ENCODE measurements at places on chromosomes 2 and 18.
A peak's percentile ranks its signal among the peaks of the same experiment; 100 is the strongest.

GRCh38 chr18:77165503-77166188 is 33.1 kb upstream of the MBP start:
- DNase-seq: no peak
- peaks cover 3% of the 10 kb centered on the region for H3K4me1 ChIP-seq
- H3K27me3 ChIP-seq: peaks cover 9% of the 10 kb centered on the region
- no peaks in the 10 kb centered on the region for H3K36me3 ChIP-seq
- H3K27ac ChIP-seq: no peak overlapping the region

- no peak for DNase-seq
- no peaks in the 10 kb centered on the region for H3K36me3 ChIP-seq
- peaks cover 19% of the 10 kb centered on the region for H3K27me3 ChIP-seq
- H3K4me3 ChIP-seq: no peak overlapping the region
Measured at GRCh38 chr2:181946444-181947127, 39.1 kb upstream of the PPP1R1C start.

DNA sequence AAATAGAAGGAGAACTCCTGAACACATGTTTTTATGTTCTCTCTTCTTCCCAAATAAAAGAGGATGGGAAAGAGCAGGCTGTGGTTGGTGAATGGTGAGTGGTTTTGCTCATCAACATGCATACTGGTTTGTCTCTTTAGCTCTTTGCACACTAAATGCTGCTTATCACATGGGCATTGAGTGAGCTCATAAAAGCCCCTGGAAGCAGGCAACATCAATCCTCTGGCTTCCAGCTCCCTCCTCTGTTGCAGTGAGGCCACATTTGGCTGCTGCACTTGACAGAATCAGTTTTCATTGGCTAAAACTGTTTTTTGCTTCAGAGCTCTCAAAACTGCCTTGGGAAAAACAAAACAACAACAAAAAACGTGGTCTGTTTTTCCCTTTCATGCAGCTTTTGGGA is 1308.2 kb upstream of the NRXN1 start:
- H3K4me3 ChIP-seq: no peak overlapping the region
- H3K27me3 ChIP-seq: no peaks in the 10 kb centered on the region
- H3K36me3 ChIP-seq: no peaks in the 10 kb centered on the region
- no peak overlapping the region for H3K27ac ChIP-seq

DNA sequence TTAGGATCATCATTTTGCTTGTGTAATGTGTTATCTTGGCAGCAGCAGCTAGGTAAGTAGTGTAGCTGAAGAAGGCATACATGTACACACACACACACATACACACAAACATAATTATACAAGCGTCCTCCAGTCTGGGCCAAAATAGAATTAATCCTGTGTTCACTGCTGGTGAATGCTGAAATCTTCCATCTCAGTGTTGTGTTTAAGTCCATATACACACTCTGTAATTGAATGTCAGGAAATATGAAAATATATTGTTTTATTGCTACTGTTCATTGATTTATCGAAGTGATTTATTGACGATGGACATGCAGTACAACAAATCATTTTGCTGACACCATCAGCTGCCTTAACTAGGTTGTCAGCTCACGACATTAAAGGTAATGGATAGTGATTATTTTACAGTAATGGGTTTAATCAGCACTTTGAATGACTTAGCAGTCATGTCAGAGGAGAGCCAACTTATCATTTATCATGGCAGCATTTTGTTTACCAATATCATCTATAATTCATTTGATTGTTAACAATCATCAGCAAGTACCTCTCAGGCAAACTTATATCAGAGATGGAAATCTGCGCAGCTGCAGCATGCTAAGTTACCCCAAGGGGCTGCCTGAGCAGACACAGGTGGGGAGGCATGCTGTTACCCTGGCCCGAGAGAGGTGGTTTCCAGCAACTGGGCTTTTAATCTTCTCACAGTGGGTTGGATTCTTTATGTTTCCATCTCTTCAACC is 83.7 kb upstream of the FSHR start:
- H3K4me3 ChIP-seq: no peak overlapping the region
- no peaks in the 10 kb centered on the region for H3K27me3 ChIP-seq
- no peak overlapping the region for H3K27ac ChIP-seq
- DNase-seq: no peak
- no peaks in the 10 kb centered on the region for H3K4me1 ChIP-seq

DNA sequence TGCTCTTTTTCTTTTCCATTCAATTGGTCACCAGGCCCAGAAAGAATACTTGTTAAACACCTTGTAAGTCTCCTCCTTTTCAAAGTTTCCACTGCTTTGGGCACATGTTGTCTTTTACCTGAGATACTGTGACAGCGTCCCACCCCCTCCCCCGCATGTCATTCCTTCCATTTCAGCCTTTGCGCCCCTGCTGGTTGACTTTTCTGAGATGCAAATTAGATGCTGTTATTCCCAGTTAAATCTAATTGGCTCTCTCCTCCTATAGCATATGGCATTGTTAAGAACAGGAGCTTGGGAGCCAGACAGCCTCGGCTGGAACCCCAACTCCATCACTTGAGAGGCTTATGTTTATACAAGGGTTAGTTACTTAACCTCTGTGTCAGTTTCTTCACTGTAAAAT is 80.3 kb upstream of the GAREM1 start:
- no peaks in the 10 kb centered on the region for H3K4me1 ChIP-seq
- peaks cover 19% of the 10 kb centered on the region for H3K27me3 ChIP-seq
- no peak overlapping the region for H3K4me3 ChIP-seq
- no peak for DNase-seq

DNA sequence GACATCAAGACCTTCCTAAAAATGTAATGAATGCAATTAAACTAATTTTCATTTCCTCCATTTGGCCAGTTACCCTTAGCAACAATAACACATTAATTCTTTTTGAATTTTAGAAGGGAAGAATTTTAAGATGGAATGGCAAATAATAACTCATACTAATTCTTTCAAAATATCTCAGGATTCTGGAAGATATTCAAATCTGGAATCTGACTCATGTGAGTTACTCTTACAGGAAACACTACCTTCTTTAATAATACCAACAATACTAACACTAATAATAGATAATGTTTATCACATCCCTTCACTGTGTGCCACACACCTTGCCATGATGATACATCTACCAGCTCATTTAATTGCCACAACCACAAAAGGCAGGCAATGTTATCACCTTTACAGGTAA is 46.4 kb downstream of the ZNF521 start:
- H3K27ac ChIP-seq: no peak overlapping the region
- no peaks in the 10 kb centered on the region for H3K4me1 ChIP-seq
- no peaks in the 10 kb centered on the region for H3K27me3 ChIP-seq
- H3K4me3 ChIP-seq: no peak overlapping the region
- no peak for DNase-seq
- no peaks in the 10 kb centered on the region for H3K36me3 ChIP-seq

DNA sequence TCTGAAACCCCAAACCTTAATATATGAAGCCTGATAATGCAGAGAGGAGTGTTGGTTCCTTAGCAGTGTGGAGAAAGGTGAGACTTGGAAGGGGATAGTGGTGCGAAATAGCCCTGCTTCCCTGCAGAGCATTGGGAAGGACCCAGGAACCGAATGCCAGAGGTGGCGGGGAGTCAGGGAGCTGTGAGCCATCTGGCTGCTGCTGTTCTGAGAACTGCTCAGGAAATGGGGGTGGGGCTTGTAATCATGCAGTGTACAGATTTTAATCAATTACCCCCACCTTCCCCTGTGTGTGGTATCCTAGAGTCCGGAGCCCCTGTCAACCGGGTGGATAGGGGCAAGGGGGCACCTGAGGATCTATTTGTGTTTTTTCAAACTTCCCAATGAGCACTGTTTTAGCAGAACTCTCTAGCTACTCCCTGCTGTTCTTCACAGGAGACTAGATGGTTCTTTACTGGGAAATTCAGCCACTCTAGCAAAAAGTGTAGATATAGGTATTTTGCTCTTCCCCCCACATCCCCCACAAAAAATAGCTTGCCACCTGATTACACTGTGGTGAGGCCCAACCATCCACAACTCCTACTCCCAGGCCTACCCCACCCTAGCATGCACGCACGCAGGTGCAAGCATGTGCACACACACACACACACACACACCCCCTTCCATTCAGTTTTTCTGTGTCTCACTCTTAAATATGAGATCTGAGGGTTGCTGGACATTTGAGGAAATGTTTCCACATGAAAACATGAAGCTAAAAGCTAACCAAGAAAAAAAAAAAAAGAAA is 30.1 kb upstream of the MBOAT2 start:
- peaks cover 29% of the 10 kb centered on the region for H3K27me3 ChIP-seq
- peaks cover 16% of the 10 kb centered on the region for H3K4me1 ChIP-seq
- no peak overlapping the region for H3K27ac ChIP-seq
- no peaks in the 10 kb centered on the region for H3K36me3 ChIP-seq
- H3K4me3 ChIP-seq: no peak overlapping the region

DNA sequence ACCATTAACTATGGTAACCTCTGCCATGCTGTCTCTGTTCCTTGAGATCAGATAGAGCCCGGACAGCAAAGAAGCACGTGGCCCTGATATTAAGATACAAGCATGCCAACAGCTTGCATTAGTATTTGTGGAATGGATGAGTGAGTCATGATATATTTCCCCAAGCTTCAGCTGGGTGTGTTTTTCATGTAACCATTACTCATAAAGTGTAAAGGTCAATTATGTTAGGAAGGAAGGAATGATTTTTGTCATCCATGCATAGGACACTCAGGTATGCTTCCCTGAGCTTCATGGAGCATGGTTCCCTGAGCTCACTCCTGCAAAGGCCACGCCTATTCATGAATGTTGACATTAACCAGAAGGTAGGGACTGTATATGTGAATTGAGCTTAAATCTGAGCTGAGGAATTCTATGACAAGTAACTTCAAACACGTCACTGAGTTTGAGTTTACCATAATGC is 74.6 kb downstream of the ARL4C start:
- H3K27me3 ChIP-seq: no peaks in the 10 kb centered on the region
- H3K4me1 ChIP-seq: peaks cover 66% of the 10 kb centered on the region
- H3K36me3 ChIP-seq: peaks cover 9% of the 10 kb centered on the region
- peak overlapping the region; percentile 50 for H3K4me3 ChIP-seq
- DNase-seq: no peak

GRCh38 chr2:121211251-121211650 is 73.8 kb downstream of the TFCP2L1 start:
- no peak overlapping the region for H3K27ac ChIP-seq
- H3K4me1 ChIP-seq: no peaks in the 10 kb centered on the region
- no peaks in the 10 kb centered on the region for H3K27me3 ChIP-seq
- no peak for DNase-seq
- no peak overlapping the region for H3K4me3 ChIP-seq
- H3K36me3 ChIP-seq: no peaks in the 10 kb centered on the region

GRCh38 chr2:105708697-105709096 is 36.0 kb upstream of the NCK2 start:
- H3K27me3 ChIP-seq: peaks cover 22% of the 10 kb centered on the region
- no peaks in the 10 kb centered on the region for H3K36me3 ChIP-seq
- H3K27ac ChIP-seq: no peak overlapping the region
- H3K4me3 ChIP-seq: no peak overlapping the region
- DNase-seq: no peak

DNA sequence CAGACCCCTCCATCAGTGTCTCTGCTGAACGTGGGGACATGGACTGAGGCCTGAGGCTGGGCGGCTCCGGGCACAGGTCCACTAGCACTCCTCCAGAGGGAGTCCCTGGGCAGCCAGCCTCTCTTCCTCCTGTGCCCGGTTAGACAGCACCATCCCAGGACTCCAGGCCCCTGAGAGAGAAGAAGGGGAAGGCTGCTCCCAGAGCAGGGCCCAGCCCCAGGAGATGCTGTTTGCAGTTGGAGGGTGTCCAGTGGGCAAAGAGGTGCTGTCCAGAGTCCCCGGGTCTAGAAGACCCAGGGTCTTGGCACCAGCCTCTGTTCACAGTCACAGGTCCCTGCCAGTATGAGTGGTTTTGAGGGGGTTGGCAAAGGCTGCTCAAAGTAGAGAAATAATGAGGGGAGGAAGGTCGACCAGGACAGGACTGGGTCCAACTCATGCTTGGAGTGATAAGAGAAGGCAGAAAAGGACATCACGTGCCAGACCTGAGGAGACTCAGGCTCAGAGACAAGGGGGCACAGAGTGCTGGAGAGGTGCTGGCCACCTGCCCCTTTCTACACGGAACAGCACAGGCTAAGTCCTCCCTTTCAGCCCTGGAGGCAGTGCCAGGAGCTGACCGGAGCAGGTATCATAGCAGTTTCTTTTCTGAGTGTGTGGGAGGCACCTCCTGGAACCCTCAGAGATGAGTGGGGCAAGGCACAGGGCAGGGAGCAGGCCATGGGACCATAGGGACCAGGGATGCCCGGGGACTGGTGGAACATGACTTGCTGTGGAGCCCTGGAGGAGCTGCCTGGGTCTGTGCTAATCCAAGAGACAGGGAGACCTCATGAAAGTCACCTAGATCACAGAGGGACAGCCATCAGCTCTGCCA is 21.1 kb downstream of the CRACDL start:
- no peak overlapping the region for H3K4me3 ChIP-seq
- H3K36me3 ChIP-seq: no peaks in the 10 kb centered on the region
- H3K4me1 ChIP-seq: peaks cover 10% of the 10 kb centered on the region

GRCh38 chr18:3966642-3967358 is 488.3 kb downstream of the DLGAP1 start:
- H3K36me3 ChIP-seq: no peaks in the 10 kb centered on the region
- DNase-seq: no peak
- H3K4me1 ChIP-seq: no peaks in the 10 kb centered on the region
- no peak overlapping the region for H3K27ac ChIP-seq

GRCh38 chr2:236180831-236181453 is 12.8 kb upstream of the GBX2 start:
- peaks cover 4% of the 10 kb centered on the region for H3K4me1 ChIP-seq
- H3K27me3 ChIP-seq: peaks cover 31% of the 10 kb centered on the region

DNA sequence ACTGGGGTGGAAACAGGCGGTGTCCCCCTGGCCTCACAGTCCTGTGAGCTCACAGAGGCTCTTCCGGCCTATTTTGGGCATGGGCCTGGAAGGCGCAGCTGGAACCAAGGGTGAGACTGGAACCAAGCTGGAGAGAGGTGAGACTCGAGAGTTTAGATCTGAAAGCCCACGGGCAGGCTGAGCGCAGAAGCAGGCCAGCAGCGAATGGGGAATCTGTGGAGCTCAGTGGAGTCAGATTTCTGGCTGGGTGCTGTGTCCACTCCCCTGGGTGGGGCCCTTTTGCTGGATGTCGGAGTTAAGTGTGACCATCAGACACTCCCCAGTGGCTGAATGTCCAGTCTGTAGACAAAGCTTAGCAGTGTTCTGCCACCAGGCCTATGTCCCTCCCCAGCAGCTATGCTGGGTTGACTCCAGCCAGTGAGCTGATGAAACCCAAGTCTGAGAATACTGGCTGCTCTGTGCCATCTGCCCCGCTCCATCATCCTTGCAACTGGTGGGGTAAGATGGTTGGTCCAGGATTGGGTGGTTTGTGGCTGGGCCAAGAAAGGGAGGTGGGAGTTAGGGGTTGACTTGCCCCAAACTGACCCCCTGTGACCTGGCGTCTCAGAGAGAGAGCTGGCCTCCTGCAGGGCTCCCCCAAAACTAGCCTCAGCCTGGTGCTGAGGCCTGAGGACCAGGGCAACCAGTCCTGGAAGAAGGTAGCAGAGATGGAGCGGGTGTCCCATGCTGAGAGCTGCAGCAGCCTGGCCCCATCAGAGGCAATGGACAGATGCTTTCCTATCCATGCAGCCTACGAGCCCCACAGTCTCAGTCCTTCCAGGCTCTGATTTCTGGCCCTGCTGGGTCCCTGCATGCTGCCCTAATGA is 34.4 kb downstream of the CYP26B1 start:
- H3K4me3 ChIP-seq: no peak overlapping the region
- H3K27ac ChIP-seq: no peak overlapping the region
- no peaks in the 10 kb centered on the region for H3K27me3 ChIP-seq

- no peak overlapping the region for H3K27ac ChIP-seq
- DNase-seq: no peak
- no peaks in the 10 kb centered on the region for H3K36me3 ChIP-seq
- H3K4me1 ChIP-seq: no peaks in the 10 kb centered on the region
- H3K27me3 ChIP-seq: no peaks in the 10 kb centered on the region
- H3K4me3 ChIP-seq: no peak overlapping the region
Measured at GRCh38 chr18:39232490-39232889, 1666.9 kb upstream of the CELF4 start.
